ENCODE measurements at places on chromosomes 1 and 21.
A peak's percentile ranks its signal among the peaks of the same experiment; 100 is the strongest.

DNA sequence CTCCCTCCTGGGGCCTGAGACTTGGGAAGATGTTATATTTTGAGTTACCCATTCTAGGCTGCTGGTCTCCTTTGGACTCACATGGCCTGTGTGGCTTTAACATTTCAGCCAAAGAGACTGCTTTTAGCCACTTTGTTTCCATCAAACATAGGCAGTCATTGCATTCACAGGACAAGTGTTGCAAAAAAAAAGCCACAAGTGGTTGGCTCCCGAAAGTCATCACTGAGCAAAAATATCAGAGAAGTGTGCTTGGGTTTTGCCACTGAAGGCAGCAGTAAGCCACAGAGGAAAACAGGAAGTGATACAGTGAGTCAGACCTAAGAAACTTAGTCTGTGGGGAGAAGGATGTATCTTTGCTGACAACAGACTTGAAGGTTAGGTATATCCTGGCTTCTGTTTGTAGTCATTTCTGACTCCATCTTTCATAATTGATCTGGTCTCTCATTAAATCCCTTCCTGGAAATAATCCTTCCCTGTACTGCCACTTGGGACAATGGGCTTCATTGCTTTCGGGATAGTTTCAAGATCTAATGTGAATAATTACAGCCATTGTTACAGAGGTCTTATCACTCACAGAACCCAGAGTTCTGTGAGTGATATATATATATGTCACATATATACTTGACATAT, 80.9 kb downstream of the COLGALT2 start:
- no peak for DNase-seq

DNA sequence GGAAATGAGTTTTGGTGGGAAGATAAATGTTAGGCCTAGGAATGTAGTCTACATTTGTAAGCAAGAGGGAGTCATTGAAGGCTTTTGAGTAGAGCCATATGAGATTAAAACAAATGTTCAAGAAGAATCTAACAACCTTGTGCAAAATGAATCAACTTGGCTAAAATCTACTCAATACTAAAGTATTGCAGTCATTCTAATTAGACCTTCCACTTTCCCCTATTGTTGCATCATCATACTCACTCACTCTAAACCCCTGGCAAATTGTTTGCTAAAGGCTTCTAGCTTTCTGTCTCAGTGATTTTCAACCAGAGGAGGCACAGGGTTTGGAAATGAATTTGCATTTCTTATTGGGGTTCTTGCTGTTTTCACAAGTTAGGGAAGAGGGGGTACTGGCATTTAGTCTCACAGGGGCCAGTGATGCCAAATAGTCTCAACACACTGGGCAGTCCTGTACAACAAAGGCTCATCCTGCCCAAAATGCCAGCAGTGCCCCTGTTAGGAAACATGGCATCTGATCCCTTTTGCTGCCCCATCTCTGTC, 85.3 kb downstream of the SEC16B start:
- no peak for DNase-seq

DNA sequence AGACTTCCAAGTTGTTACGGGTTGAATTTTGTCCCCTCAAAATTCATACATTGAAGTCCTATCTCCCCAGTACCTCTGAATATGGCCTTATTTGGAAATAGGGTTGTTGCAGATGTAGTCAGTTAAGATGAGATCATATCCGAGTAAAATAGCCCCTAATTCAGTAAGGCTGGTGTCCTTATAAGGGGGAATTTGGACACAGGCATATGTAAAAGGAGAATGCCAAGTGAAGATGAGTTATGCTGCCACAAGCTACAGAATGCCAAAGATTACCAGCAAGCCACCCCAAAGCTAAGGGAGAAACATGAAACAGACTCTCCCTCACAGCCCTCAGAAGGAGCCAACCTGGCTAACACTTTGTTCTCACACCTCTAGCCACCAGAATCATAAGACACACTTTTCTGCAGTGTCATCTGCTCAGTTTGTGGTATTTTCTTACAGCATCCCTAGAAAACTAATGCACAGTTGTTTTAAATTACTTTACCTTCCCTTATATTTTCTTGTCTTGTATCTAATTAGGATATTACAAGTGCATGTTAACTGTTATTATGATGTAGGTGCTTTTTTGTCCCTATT, 43.3 kb upstream of the PRDX6 start:
- no peak for DNase-seq

GRCh38 chr1:26009796-26010447, 11.7 kb upstream of the EXTL1 start:
- no peak for DNase-seq

GRCh38 chr1:229015806-229016205, 255.1 kb upstream of the RAB4A start:
- no peak for DNase-seq

- DNase-seq, result no peak
Measured at GRCh38 chr1:67773462-67773861, 59.8 kb downstream of the GNG12 start.

- DNase-seq, result no peak
Measured at GRCh38 chr1:53558739-53559315, 99.6 kb downstream of the DMRTB1 start.

DNA sequence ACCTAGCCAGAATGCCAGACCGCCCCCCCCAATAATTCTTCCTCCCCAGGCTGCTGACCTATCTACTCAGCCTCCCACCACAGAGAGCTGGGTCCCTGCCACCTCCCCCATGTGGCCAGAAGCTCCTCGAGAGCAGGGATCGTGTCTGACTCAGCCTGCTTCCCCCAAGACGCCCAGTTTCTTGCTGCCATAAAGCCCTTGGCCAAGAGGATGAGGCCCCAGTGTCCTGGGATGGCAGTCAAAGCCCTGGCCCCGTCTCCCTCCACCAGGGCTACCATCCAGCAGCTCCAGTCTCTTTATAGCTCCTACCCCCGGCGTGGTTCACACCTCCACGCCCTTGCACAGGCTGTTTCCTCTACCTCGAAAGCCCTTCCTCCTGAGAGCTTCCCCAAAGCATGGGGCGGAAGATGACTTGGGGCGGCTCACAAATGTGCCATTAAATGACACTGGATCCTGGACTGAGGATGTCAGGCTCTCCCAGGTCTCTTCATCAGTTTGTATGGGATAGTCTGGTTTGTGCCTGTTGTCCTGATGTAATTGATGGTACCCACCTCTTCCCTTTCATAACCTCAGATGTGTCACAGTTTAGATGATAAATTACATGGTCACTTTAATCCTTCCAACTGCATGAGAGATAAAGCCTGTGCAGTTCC, 13.2 kb downstream of the ADGRB2 start:
- DNase-seq, result no peak

DNA sequence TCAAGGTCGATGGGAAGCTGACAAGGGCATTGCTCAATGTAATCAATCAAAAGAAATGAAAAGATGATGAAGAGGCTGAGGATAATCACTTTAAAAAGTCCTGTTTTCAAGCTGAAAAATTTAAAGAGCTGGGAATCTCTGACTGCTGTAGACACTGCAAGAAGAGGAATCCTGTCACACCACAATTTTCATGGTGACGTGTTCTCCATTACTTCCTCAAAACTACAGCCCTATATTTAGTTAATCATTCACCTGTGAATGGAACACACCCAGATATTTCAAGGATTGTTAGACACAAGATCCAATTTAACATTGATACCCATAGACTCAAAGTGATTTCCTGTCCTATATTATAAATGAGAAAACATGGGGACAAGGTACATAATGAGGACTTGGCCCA, 1048.3 kb downstream of the AMY1C start:
- DNase-seq, result no peak

DNA sequence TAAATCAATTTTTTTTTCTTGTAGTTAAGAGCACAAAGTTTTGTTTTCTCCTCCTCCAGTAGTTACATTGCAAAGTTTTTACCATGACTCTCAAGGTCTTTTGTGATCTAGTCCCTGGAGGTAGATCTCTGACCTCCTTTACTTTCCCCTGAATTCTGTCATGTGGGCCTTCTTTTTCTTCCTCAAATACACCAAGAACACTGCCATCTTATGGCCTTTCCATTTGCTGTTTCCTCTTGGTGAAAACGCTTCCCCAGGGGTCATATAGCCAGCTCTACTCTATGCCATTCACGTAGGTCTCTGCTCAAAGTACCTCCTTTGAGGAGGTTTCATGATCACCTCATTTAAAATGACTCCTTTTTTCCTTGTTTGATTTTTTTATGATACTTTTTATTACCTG, 2.7 kb downstream of the DDX20 start:
- DNase-seq, result no peak

DNA sequence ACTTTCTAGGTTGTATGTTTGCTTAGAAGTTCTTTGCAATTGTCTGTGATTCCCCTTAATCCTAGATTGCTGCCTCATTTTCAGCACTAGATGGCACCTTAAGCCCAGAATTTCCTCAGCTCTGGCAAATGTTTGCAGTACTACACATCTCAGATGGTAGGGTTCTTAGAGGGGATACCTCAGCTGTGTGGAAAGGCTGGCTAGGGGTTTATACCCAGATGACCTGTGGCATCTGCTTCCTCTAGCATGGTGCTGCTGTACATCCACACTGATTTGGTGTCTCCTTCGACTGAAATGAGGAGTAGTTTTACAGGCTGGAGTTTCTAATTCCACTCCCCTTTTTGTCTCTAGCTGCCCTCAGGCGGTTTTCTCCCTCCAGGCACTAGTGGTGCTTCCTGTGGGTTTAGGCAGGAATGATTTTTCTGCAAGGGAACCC, 23.5 kb downstream of the ASB17 start:
- DNase-seq, result no peak

GRCh38 chr1:19936061-19936750, 12.8 kb upstream of the PLA2G2E start:
- no peak for DNase-seq

DNA sequence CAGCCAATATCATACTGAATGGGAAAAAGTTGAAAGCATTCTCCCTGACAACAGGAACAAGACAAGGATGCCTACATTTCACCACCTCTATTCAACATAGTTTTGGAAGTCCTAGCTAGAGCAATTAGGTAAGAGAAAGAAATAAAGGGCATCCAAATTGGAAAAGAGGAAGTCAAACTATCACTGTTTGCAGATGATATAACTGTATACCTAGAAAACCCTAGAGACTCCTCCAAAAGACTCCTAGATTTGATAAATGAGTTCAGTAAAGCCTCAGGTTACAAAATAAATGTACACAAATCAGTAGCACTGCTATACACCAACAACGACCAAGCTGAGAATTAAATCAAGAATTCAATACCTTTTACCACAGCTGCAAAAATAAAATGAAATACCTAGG, 171.3 kb upstream of the HP1BP3 start:
- DNase-seq, result no peak

DNA sequence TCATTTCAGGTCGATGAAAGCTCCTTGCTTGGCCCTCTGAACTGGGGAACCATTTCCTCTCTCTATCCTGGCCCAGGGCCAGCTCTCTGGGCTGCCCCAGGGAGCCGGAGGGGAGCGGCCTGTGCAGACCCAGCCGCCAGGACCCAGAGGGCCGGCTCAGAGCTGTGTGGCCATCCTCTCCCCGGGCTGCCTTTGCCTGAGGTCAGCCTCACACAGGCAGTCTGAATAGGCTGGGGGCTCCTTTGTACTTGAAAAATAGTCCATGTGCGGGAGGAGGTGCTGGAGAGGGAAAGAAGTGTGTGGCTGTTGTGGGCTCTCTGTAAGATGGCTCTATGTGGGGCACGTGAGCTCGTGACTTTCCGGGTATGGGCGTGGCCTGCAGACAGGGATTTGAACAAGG, 275.1 kb upstream of the VAMP3 start:
- no peak for DNase-seq

DNA sequence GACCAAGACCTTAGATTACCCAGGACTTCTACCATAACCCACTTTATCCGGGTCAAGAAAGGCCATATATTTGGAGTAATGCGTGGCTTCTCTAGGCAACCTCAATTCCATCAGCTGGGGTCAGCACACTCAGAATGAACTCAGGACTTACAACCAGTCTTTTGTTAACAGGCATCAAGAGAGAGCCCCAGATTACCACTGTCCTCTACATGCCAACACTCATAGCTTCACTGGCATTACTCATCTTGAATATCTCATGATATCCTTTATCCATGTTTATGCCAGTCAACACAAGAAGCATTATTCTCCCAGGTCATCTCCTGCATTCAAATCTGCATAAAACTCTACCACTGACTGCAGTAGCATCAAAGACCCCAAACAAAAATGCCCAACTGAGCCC, 6.6 kb upstream of the FCGR2A start:
- no peak for DNase-seq

- no peak for DNase-seq
Measured at GRCh38 chr1:106964495-106964894, 92.0 kb upstream of the PRMT6 start.

DNA sequence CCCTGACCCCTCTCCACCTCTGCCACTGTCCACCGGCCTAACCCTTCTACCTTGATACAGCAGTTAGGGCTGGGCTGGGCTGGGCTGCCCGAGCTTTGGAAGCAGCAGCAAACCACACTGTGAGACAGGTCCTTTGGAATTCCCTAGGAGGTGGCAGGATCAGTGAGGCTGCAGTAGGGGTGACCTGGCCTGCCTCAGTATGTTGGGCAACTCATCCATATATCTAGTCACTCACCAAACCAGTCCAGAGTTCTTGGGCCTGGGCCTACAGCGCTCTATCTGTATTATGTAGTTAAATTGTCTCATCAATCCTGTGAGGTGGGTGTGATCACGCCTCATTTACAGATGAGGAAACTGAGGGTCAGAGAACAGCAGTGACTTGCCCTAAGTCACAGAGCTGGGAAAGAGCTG, 13.3 kb upstream of the SYNC start:
- DNase-seq, result no peak

- peak; percentile 19 for DNase-seq
Measured at GRCh38 chr1:1687846-1688245, 4.7 kb downstream of the SLC35E2B start.

DNA sequence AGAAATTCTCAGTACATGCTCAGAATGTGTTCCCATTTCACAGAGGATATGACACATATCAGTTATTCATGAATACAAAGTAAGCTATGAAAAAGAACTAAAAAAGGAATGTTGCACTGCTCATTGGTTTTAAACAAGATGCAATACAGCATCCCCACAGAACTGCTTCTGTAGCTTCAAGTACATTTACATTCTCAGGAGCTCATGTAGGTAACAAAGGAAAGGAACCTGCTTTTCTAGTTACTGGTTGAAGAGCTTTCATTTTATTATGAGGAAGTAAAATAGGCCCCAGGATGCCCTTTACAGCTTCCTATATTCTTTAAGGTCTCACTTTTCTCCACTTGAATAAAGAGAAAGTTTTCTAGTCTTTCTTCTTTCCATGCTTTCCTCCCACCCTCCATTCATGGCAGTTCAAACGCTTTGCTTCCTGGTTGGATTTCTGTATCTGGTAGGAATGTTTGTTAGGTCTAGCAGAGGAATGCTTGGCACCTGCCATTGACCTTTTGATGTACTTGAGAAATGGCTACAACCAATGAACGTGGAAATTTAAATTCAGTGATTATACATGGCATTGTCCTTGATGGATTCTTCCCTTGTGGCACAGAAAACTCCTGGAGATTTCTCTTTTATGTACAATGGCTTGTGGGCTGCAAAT, 27.1 kb upstream of the KCNK2 start:
- no peak for DNase-seq

GRCh38 chr1:39900662-39901463, 854 bp downstream of the MYCL start:
- DNase-seq, result peak; percentile 56

All from lower lobe of right lung (tissue), 2 donors.